ENCODE measurements at places on chromosomes 6 and 20.

- DNase-seq: no peak
Observed at GRCh38 chr6:106799031-106799894, 169.9 kb downstream of the QRSL1 start.

DNA sequence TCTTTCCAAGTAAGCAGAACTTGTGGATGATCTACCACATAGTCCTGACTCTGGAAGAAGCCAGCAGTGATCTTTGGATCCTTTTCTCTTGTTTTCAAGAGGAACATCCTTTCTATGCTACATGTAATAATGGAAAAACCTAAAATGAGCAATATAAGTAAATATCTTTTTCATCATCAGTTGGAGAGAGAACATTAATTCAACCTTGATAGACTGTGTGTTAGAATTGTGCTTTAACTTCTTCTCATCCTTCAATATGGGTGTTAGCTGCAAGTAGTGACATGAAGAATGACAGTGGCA, 65.6 kb upstream of the IFNGR1 start:
- no peak for DNase-seq

GRCh38 chr20:19492116-19492515, 265.9 kb upstream of the RIN2 start:
- no peak for DNase-seq

- no peak for DNase-seq
Observed at GRCh38 chr6:12482386-12483375, 192.5 kb downstream of the EDN1 start.

- no peak for DNase-seq
Observed at GRCh38 chr20:38452880-38453624, 17.9 kb upstream of the SNHG17 start.

DNA sequence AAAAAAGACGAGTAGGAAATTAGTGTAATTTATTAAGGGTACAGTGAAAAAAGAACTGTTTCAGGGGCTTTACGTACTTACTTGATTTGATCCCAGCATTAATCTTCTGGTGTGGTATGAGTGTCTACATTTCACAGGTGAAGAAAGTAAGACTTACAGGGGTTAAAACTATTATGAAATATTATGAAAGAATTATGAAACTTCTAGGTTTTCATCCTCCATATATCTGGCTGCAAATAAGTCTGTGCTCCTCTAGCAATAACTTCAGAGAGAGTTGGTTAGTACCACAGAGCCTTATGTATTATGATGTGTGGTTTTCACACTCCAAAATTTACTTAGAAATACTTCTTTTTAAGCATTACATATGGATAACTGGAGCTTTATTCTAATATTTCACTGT, 41.9 kb downstream of the ZFAND3 start:
- DNase-seq: no peak

GRCh38 chr6:143782481-143782880, 60.7 kb upstream of the LTV1 start:
- no peak for DNase-seq

DNA sequence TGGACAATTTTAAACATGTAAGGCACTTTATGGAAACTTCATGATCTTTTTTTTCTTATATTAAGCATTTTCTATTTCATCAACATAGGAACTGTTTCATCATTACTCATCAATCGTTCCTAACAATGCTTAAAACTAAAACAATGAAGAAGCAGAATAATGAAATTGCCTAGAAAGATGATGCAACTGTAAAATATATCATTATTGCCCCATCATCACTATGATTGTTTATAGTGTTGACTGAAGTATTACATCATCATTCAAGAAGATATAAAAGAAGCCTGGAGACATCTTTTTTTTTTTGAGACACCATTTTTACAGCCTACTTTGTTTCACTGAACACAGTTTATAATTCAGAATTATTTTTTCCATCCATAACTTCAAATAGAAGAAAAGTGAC, 147.2 kb downstream of the TRDN start:
- no peak for DNase-seq

DNA sequence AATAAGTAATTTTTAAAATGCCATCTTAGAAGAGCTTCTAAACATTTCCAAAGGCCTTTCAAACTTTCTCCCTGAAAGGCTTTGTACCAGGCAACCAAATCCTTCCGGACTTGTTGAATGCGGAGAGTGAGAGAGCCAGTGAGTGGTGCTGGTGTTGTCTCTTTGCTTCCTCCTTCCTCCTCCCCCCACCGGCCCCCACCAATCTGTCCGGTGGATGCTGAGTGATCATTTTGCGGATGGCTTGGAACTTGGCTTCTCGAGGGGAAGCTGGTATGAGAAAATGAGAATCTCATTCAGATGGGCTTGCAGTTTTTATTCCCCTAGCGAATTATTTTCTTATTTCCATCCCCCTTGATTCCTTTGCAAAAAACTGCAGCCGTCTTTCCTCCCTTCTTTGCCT, 97.3 kb downstream of the ANKRD60 start:
- no peak for DNase-seq

GRCh38 chr6:74939151-74939708, 266.6 kb downstream of the COL12A1 start:
- no peak for DNase-seq

GRCh38 chr6:75752365-75752764, 3.3 kb downstream of the MYO6 start:
- DNase-seq: no peak

- DNase-seq: no peak
Observed at GRCh38 chr6:52551483-52552277, 25.2 kb downstream of the TRAM2 start.

DNA sequence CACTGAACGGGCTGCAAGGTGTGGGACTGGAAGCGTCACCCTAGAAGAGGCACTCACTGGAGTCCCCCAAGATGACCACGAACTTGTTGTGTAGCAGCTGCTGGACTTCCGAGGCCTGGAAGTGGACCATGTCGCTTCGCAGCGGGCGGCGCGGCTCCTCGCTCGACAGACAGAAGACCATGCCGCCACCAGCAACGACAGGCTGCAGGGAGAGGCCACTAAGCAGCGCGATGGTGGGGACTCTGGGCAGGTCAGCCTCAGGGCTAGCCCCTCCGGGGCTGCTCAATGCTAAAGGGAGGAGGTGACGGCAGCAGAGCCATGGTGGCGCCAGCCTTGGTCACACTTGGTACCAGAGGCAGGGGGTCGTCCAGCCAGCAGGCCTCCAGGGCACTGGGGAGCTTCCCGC, 720 bp downstream of the PCED1A start:
- DNase-seq: no peak

DNA sequence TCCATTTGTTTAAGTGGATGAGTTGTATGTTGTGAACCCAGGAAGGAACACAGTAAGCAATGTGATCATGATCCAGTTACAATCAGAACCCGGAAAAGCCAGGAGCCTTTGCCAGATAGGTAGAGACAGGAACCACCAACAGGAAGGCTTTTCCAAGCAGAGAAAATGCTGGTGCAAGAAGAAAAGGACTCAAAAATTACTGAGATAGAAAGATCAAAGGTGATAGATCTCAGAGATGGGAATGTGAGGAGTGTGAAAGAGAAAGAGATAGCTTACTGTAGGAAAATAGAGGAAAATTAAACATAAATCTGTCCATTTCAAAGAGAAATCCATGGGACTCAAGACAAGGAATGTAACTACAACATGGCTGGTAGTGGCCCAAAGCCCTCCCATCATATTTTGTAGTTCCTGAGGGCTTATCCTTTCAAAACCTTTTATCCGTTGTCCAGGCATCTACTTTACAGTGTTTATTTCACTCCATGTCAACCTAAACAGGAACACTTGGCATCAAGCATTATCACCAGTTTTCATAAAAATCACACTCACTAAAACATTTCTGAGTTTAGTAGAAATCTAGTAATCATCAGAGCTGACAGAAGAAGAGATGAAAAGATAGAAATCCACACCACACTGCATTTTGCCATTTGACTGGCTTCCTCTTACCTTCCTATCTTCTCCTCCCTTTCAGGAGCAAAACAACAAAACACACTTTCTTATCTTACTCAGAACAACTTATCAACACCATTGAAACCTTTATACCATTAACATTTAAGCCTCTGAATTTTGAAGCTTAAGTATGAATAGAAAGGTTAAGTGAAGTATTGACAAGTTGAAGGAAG, 44.5 kb upstream of the STXBP5 start:
- DNase-seq: no peak
